ENCODE measurements at places on chromosomes 6 and 20.

- peak; percentile 93 for DNase-seq
These were observed 2.5 kb downstream of the TNFRSF6B start for GRCh38 chr20:63698739-63699465.

DNA sequence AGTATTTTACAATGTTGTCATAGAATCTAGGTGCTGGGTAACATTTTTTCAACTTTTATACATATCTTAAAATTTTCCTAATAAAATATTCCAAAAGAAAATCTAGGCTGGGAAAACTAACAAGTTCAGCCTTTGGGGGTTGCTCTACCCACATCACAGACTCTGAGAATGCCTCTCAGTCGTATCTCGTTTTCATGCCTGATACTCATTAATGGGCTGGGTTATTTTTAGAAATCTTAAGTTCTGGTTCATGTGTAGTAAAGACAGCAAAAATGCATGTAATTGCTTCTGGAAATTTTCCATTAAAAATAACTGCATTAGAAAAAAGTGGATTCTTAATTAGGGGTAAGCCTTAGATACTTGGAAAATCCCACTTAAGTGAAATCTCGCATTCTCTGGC is 149.3 kb downstream of the SLC24A3 start:
- no peak for DNase-seq

GRCh38 chr6:143090314-143091044 is 29.8 kb downstream of the AIG1 start:
- no peak for DNase-seq

DNA sequence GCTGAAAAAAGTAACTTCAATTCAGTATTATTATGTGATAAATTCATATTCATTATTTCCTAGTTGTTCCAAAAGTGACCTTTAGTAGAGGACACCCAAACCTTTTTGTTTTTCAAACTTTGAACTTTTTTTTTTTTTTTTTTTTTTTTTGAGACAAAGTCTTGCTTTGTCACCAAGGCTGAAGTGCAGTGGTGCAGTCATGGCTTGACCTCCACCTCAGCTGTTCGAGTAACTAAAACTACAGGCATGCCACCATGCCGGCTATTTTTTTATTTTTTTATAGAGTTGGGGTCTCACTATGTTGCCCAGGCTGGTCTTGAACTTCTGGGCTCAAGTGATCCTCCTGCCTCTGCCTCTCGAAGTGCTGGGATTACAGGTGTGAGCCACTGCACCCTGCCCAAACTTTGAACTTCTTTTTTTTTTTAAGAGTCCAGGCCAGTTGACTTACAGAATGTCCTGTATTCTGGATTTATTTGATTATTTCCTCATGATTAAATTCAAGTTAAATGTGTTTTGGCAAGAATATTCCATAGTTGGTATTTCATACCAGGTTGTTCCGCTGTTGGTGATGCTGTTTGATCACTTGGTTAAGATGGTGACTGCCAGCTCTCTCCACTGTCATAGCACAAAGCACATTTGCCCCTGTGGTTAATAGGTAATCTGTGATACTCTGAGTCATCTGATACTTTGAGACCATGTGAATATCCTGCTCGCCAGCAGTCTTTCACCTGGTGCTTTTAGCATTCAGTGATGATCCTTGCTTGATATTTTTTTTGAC is 48.0 kb downstream of the VAPB start:
- no peak for DNase-seq

GRCh38 chr6:52509281-52510212 is 67.3 kb downstream of the TRAM2 start:
- peak; percentile 49 for DNase-seq

DNA sequence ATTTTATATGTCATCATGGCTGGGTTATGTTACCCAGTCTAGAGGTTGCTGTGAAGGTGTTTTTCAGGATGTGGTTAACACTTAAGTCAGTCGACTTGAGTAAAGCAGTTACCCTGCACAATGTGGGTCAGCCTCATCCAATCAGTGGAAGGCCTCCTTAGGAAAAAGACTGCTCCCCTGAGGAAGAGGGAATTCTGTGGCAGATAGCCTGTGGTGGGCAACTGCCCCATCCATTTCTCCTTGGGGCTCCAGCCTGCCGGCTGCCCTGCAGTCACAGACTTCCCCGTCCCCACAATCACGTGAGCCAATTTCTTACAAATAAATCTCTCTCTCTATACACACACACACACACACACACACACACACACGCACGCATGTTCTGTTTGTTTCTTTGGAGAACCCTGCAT is 34.5 kb upstream of the MPC1 start:
- DNase-seq: no peak

GRCh38 chr6:162151021-162151665 is 576.4 kb downstream of the PRKN start:
- peak; percentile 17 for DNase-seq

DNA sequence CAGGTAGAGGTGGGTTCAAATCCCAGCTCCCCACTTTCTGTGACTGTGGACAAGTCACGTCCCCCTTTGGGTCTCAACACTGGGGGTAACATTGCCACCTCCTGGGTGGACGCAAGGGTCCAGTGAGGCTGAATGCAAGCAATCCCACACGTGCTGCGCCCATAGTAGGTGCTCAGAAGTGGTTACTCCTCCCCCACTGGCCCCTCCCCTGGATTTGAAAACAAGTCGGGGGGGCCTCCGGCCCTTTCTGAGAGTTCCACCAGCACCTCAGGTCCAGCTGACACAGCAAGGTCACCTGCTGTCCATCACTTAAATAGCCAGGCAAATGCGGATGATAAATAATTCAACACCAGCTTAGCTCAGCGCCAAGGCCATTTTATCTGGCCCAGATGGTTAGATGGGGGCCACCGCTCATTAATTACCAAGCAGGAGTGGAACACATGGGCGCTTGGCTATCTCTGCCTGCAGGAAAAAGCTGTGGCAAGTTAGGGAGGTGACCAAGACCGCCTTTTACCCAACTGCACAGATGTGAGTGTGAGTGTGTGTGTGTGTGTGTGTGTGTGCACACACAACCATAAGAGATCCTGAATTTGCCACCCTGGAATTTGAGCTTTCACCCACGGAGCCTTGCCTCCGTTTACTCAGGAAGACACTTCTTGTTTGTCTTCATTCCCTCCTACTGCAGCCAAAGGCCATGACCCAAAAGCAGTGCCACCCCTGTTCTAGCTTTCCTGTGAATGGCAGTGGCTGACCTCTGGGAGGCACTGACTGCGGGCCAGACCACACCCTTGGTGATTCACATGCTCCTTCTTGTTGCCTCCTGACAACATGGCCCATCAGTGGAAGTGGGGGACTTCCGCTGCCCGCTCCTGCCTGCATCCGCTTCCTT is 34.7 kb upstream of the KCNB1 start:
- no peak for DNase-seq

DNA sequence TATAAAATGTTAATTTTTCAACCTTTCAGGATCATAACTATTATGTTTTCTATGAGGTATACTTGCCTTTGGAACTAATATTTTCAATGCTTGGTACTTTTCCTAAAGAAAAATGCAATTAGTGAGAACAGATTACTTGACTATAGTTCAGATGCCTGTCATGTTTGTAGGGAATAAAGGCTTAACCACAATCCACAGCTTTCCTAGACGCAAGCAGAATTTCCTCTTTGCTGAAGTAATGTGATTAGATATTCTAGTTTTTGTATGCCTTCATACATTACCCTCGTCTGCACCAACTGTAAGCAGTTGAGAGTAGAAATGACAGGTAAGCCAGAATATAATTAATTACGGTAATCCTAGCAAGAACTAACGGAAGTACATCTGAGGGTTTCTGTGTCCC is 581.4 kb upstream of the MMS22L start:
- DNase-seq: no peak

DNA sequence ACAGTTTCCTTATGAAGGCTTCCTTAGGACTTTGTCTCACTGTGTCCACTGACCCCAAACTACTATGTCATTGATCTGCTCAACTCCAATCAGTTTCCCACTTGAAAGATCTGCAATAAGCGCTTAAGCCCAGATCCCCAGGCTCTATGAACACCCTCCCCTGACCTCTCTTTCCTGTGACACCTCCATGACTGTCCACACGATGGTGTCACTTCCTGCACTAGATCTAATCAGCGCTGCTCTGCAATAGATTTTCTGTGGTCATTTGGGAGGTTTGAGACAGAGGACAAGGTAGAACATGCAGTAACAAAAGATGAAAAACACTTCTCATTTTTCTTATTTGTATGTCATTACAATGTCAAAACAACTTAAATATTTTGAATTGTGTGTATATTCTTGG is 304.6 kb upstream of the AGPAT4 start:
- DNase-seq: no peak

DNA sequence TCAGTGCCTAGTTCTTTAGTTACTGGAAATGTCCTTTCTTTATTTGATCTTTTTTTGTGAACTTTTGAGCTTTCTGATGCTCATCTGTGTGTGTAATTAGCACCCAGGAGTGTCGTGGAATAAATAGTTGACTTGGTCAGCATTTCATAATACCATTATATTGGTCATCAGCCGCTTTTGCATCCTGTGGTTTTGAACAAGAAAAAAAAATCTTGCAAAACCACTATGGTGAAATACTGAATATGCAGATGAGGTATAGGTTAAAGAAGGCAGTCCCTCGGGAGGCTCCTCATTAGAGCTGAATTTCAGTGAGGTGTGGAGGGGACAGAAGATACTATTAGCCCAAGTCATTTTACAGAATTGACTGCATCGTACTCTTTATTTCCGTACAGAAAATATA is 90.1 kb downstream of the FOXO3 start:
- peak; percentile 50 for DNase-seq

DNA sequence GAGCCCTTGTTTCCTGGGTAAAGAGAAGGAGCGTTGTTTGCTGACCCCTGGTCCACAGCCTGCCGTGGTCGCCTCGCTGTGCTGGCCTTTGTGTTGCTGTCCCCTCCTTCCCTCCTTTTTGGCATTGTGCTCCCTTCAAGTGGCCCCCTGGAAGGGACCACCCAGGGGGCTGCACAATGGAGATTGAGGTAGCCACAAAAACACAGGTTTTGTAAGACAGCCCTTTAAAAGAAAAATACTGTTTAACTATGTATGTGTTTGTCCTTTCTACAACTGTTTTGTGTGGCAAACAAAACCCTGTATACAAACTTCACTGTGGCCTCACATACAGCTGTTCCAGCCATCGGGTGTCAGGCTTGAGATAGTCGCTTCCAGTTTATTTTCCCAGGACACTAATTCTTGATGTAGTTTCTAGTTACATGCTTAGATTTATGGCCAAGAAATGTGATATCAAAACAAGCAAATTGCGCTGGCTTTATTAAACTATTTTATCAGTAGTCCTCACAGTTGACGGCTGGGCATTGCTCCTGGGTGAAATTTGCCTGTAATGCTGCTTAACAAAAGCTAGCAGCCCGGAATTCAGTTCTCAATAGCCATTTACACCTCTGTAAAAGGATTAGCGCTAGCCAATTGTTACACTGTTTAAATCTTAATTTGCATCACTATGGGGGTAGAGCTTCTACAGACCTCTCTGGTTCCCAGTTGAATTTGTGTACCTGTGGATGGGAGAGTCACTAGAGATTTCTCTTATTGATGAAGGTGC is 64.1 kb downstream of the KIZ start:
- DNase-seq: no peak

GRCh38 chr6:71486461-71486860 is 197.8 kb downstream of the OGFRL1 start:
- DNase-seq: no peak

- DNase-seq: no peak
These were observed 98.9 kb downstream of the ZNF217 start for GRCh38 chr20:53494753-53495152.

DNA sequence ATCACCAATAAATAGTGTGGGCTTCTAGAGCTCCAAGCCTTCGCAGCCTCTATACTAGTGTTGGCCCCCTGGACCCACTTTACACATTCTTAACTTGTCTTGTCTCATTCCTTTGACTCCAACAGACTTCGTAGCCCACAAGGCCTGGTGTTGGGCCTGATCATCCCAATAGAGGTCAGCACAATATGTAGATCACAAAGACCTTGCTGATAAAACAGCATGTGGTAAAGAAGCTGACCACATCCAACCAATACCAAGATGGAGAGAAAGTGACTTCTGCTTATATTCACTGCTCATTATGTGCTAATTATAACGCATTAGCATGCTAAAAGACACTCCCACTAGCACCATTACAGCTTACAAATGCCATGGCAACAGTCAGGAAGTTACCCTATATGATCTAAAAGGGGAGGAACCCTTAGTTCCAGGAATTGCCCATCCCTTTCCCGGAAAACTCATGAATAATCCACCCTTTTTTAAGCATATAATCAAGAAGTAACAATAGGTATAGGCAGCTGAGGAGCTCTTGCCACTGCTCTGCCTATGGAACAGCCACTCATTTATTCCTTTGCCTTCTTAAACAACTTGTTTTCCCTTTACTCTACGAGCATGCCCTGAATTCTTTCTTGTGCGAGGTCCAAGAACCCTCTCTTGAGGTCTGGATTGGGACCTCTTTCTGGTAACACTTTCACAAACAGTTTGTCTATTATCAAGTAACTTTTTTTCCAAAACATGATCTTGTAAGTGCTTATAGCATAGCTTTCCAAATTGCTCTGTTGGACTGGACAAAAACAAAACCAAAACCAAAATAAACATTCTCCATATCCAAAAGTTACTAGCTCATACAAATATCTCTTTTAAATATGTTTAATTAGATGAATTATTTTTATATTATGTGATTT is 54.6 kb upstream of the ECHDC1 start:
- no peak for DNase-seq

- no peak for DNase-seq
These were observed 315.0 kb downstream of the DHX35 start for GRCh38 chr20:39277185-39277584.

DNA sequence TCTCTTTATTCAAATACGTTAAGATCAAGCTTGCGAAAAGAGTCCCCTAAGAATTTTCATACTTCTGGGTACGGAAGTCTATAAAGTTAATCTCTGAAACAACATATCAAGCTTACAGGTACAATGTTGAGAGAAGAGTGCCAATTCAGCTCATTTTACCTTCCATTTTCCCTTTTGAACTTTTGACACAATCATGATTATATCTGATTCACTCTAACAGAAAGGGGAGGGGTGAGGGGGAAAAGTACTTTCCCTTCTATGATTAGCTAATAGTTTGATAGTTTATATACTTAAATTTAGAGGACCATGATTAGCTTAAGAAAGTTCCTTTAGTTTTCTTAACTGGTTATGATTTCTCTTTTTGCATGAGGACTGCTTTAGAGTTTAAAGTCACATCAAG is 33.5 kb downstream of the SNX3 start:
- DNase-seq: no peak

DNA sequence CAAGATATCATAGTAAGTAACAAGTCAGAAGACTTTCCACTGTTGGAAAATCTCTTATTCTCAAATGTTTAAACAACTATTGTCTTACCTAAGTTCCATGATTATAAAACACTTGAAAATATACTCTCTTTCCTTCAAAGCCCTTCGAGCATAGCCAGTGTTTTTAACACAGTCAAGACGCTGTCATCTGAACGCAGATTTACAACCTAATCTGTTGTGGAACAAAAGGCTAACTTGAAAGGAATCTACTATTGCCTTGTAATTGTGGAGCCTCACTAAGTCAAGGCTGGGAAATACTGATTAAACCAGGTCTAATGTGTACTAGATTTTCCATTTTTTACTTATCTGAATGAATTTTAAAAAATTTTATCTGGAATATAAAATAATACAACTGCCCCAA is 205.8 kb downstream of the TRDN start:
- no peak for DNase-seq
